Activated CD8-positive, alpha-beta memory T cell treated with anti-CD3 and anti-CD28 coated beads, Interleukin-2, amount 10 ng/mL, durations not matched to agents 7 days and 5 days (primary cell): ENCODE measurements at places on chromosomes 5 and 9.

- DNase-seq: no peak
These were observed 1.6 kb downstream of the SLC22A4 start for GRCh38 chr5:132295505-132296411.

- no peak for DNase-seq
These were observed 75.6 kb downstream of the ST8SIA4 start for GRCh38 chr5:100827481-100827889.

DNA sequence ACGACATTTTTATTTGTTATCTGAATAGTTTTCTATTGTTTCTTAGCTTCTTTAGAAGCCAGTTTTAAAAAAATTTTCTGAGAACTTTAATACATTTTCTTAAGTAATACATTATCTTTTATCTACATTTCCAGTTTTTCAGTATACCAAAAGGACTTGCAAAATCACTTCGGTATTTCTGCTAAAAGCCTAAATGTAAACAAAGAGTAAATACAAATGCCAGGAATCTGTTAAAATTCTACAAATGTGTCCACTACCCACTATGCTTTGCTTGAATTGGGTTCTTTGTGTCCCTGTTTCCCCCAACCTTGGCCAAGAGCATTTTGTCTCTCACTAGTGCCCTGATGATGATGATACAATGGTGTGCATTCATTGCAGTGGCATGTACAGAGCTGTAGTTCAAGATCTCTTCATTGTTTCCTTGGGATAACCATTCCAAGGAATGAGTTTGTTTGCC, 611.2 kb downstream of the NR2F1-AS1 start:
- no peak for DNase-seq

DNA sequence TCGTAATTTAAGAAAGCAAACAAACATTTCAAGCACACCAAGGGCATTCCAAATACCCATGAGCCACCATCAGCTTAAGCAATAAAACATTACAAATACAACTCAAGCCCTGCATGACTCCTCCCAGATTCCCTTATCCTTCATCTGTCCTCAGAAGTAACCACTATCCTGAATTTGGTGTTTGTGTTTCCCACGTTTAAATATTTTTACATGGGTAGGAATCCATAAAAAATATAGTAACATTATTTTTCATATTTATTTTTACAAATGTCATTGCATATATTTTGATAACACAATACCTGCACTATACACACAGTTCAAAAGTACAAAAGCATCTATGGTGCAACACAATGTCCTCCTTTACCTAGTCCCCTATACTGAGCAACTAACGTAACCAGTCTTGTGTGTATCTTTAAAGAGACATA, 6.4 kb downstream of the PRKAA1 start:
- no peak for DNase-seq

GRCh38 chr5:149632311-149633251, 51.3 kb downstream of the ARHGEF37 start:
- DNase-seq: no peak

GRCh38 chr9:127149463-127150390, 27.3 kb upstream of the ANGPTL2 start:
- peak; percentile 27 for DNase-seq

GRCh38 chr9:124415852-124416484, 726 bp upstream of the PSMB7 start:
- DNase-seq: no peak

- DNase-seq: peak; percentile 74
These were observed 6.1 kb upstream of the CRB2 start for GRCh38 chr9:123349691-123350480.

- DNase-seq: no peak
These were observed 51.0 kb upstream of the IL17B start for GRCh38 chr5:149429839-149430721.

- DNase-seq: no peak
These were observed 20.3 kb upstream of the GFPT2 start for GRCh38 chr5:180373454-180373853.

- no peak for DNase-seq
These were observed 4.7 kb downstream of the IRGM start for GRCh38 chr5:150851039-150851438.

DNA sequence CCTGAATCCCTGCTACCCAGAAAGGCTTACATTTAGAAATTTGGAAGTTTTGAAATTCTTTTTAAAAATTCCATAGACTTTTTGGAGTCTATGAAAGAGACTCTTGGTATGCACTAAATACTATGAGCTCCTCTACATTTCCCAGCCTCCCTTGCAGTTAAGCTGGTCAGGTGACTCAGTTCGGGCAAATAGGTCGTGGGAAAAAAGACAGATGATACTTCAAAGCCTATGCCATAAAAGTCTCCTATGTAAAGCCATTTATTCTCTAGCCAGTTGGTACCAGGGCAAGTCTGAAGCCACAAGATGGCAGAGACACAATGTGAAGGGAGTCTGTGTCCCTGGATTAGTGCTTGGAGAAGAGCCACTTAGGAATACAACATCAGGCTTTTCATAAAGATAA, 101.8 kb downstream of the BOD1 start:
- DNase-seq: no peak

GRCh38 chr9:32554107-32554506, 1.7 kb upstream of the TOPORS start:
- no peak for DNase-seq

GRCh38 chr5:80160242-80160641, 95.6 kb downstream of the SERINC5 start:
- no peak for DNase-seq

DNA sequence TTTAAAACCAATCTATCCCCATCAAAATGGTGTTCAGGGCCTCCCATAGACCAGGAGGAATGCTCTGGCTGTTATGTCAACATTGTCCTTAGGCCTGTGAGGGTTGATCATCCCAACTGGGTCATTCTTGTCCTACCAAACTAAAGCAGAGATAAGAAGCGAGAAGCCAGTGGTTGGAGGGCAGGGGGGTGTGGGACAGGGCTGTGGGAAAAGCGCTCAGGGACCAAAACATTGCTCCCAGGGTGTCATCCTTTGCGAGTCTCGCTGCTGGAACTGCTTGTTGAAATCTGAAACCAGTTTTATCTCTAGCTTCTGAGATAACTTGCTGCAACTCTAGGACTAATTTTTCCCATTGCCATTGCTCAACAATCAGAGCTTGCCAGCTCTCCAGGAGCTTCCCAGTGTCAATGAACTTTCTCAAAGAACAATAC, 48.1 kb downstream of the SPATA31C2 start:
- no peak for DNase-seq

DNA sequence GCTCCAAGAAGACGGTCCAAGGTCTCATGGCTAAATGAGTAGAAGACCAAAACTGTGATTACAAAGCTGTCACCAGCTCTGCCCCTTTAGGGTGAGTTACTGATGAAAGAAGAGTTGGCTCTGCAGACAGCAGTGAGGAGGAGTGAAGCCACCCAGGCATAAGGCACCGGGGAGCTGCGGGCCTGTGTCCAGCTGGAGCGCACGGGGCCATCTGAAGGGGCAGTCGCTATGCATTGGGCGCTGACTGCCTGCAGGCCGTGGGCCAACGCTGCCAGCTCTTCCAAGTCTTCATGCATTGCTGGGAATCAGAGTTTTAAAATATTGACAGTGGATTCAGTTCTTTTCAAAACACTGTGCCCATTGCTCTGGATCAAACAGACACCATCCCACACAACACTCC, 70.3 kb downstream of the DAPK1 start:
- DNase-seq: no peak

DNA sequence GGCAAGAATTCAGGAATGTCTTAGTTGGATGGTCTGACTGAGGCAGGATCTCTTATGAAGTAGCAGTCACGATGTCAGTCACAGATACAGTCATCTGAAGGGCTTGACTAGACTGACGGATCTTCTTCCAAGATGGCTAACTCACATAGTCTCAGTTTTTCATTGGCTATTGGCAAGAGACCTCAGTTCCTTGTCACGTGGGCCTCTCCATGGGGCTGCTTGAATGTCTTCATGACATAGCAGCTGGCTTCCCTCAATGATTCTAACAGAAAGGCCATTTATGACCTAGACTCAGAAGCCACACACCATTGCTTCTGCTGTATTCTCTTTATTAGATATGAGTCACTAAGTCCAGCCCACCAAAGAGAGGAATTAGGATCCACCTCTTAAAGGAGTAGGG, 4.7 kb downstream of the APC start:
- DNase-seq: no peak

GRCh38 chr9:72873456-72873855, 79.4 kb downstream of the ALDH1A1 start:
- no peak for DNase-seq

- no peak for DNase-seq
These were observed 20.0 kb downstream of the CCDC125 start for GRCh38 chr5:69312459-69313160.

GRCh38 chr5:139690064-139690802, 42.1 kb downstream of the CXXC5 start:
- DNase-seq: no peak

- DNase-seq: no peak
These were observed 56.7 kb upstream of the CLINT1 start for GRCh38 chr5:157915638-157916037.
